Effector memory CD4-positive, alpha-beta T cell (primary cell): ENCODE measurements at places on chromosomes 6 and 20.
A peak's percentile ranks its signal among the peaks of the same experiment; 100 is the strongest.

- DNase-seq = no peak
Measured at GRCh38 chr6:1695546-1696462, 86.1 kb downstream of the FOXC1 start.

- no peak for DNase-seq
Measured at GRCh38 chr6:3380344-3381232, 76.3 kb downstream of the SLC22A23 start.

GRCh38 chr6:153411070-153411648 is 280.1 kb upstream of the RGS17 start:
- no peak for DNase-seq

- DNase-seq = no peak
Measured at GRCh38 chr6:35790683-35791082, 6.4 kb downstream of the CLPS start.

DNA sequence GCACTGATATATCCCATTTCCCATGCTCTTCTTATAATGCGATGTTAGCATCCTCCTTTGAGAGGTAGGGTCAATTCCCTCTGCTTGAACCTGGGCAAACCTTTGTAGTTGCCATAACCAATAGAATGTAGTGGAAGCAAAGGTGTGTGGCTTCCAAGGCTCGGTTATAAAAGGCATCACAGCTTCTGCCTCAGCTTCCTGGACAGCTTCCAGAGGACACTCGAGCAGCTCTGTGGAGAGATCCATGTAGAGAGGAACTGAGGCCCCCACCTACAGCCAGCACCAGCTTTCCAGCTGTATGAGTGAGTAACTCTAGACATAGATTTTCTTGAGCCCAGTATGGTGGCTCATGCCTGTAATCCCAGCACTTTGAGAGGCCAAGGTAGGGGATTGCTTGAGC is 36.7 kb downstream of the FGD2 start:
- no peak for DNase-seq

GRCh38 chr20:13221673-13222318 is 722 bp downstream of the ISM1 start:
- DNase-seq = peak; percentile 36

- DNase-seq = no peak
Measured at GRCh38 chr20:19501476-19502115, 256.5 kb upstream of the RIN2 start.

DNA sequence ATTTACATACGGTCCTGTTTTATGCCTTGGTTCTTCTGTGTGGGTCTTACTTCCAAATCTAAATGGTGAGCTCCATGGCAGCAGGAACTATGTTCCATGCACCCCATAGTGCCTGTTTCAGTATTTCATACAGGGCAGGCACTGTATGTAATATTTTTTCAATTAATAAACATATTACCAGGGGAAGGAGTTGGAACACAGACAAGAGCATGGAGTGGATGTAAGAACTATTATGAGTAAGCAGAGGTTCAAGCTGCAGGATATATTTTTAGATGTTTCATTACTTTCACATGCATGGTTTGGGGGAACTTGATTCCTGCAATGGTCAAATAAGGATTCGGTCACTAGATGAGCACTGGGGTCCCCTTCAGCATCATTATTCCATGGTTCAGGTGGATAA is 108.3 kb downstream of the KIF13A start:
- no peak for DNase-seq

GRCh38 chr6:142846883-142847287 is 98.1 kb downstream of the HIVEP2 start:
- DNase-seq = no peak

- DNase-seq = no peak
Measured at GRCh38 chr20:63055575-63056235, 48.9 kb upstream of the BHLHE23 start.

DNA sequence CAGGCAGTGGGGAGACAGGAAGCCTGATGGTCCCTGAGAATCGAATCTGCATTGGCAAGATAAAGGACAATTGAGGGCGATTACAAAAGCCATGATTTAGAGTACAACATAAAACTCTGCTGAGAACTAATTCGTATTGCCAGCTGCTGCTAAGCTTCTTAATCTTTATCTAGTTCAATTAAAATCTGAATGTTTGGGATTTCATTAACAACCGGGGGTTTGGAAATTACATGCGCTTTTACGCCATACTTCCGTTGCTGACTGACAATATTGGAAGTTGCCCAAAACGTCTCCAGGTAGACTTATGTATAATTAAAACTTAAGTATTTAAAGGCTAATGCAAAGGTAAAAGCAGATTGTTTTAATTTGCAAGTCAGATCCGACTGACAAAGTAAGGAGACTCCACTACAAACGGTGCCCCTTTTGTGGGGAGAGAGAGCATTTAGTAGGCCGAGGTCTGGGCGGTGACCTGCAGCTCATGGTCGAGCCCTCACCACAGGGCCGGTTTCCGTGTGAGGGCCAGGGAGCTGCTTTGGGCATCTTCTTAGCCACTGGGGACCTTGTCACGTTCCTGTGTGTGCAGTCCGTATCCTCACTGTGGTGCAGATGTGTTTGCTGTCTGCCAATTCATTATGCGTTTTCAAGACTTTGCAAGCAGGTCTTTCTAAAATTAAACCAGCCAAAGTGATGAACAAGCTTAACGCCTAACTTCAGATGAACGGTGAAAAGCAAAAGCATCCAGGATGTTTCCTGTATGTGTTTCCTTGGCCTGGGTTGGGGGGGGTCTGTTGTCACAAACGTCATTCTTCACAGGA is 49.9 kb downstream of the CDH4 start:
- no peak for DNase-seq

DNA sequence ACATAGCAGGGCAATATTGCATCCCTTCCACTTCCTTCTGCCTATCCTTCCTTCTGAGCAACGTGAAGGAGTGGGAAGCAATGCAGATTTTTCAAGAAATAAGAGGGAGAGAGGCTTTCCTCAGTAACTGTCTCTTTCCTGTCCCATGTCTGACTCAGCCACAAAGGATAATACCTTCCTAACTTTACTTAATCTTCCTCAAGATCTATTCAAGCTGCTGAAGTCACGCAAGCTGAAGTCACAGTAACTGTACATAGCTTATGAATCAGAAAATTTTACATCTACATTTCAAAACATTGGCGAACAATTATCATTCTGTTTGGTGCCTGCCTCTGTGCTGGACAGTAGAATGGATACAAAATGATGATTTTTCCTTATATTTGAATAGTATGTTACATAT is 86.4 kb upstream of the POU3F2 start:
- no peak for DNase-seq

GRCh38 chr6:1554476-1555310 is 55.0 kb upstream of the FOXC1 start:
- DNase-seq = peak; percentile 50
